Bone marrow (tissue), 2 donors: ENCODE measurements at places on chromosomes 5 and 9.

DNA sequence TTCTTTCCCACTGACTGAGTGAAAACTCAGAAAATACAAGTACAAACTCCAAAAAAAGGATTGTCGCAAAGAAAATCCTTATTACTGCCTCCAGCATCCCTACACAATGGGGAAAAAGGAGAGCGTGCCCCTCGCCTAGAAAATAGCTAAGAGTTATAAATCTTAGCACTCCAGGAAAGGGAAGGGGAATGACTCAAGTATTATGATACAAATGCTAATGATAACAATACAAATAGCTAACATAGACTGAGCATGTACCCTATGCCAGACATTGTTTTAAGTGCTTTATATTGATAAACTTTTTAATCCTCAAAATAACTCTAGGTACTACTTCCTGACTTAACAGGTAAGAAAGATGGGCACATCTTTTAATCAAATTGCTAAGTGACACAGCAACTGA, 70.8 kb upstream of the VCAN start:
- DNase-seq: no peak

DNA sequence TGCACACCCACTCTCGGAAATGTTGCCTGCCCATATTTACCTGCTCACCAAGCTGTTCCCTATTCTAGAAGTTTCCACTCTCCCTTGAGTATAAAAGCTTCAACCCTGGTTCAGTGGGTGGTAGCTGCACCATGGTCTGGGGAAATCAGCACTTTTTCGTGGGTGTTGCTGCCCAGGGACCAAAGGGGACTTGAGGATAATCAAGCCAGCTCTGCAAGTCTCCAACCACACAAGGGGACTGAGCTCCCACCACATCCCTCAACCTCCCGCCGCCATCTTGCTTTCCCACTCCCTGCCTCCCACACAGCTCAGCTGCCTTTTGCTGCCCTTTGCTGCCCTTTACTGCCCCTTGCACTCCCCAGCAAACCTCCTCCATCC, 210.0 kb downstream of the AUH start:
- DNase-seq: no peak

- DNase-seq: no peak
Measured at GRCh38 chr9:127739614-127740330, 4.7 kb upstream of the TOR2A start.

DNA sequence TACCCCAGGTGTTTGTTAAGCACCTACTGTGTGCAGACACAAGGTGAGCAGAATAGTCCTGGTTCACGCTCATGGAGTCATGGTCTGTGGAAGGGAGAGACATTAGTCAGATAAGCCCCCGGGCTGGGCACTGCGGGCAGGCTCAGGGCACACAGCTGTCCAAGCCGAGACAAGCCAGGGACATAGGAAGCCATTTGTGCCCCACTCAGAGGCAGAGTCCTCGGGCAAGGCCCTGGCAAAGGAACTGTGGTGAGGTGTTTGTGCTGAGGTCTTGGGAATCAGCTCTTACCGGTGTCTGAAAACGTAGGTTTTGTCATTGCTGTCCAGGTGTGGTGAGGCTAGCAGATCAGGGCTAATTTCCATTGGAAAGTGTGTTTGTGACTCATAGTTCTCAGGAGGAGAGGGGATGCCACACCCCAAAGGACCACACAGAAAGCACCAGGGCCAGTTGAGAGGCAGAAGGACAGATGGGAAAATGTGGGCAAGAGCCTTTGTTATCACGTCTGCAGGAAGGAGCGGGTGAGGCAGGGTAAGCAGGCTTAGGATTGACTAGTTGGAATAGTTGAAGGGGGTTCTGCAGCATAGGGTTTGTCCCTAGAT, 46.1 kb upstream of the NEURL1B start:
- DNase-seq: no peak

DNA sequence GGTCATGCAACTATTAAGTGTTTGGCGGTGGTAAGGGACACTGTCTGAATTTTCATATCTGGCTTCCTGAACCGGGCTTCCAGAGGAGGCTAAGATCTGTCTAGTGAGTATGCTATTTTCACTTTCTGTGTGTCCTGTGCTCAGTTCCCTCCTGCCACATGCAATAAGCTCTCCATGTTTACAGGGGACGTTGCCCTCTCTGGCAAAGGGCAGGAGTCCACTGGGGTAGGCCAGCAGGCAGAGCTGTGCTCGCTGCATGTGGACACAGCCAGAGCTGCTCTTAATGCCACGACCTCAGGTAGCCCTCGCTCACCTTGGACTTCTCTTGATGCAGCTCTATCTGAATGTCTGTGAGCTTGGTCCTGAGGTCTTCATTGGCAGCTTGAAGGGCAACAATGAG, 111.2 kb downstream of the JAKMIP2 start:
- no peak for DNase-seq

DNA sequence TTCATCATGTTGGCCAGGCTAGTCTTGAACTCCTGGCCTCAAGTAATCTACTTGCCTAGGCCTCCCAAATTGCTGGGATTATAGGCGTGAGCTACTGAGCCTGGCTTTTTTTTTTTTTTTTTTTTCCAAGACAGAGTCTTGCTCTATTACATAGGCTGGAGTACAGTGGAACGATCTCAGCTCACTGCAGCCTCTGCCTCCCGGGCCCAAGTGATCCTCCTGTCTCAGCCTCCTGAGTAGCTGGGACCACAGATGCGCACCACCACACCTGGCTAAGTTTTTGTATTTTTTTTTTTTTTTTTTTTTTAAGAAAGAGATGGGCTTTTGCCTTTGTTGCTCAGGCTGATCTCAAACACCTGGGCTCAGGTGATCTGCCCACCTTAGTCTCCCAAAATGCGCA, 26.2 kb upstream of the GPR21 start:
- DNase-seq: no peak

GRCh38 chr5:62606878-62607277, 28.3 kb downstream of the LRRC70 start:
- DNase-seq: no peak

DNA sequence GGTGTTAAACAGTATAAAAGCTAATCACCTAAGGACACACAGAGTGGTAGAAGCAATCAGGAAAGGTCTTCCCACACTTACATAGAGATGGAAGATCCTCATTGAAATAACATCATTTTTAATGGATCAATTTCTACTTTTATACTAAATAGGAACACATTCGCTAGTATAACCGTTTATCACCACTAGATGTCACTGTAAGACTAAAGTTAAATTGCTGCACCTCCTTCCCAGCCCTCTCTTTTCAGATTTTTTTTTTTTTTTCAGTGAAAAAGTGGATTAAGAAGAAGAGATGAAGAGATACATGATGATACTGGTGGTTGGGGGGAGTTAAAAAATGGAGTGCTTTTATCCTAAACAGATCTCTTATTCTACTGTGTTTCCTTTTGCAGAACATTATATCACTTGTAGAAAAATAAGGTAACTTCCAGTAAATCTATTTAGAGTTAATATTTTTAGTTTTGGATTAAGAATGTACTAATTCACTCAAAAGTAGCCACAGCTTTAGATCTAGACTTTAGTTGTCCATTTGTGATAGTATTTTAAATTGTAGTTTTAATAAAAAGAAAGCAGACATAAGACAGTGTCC, 116.9 kb upstream of the ARRDC3 start:
- no peak for DNase-seq

DNA sequence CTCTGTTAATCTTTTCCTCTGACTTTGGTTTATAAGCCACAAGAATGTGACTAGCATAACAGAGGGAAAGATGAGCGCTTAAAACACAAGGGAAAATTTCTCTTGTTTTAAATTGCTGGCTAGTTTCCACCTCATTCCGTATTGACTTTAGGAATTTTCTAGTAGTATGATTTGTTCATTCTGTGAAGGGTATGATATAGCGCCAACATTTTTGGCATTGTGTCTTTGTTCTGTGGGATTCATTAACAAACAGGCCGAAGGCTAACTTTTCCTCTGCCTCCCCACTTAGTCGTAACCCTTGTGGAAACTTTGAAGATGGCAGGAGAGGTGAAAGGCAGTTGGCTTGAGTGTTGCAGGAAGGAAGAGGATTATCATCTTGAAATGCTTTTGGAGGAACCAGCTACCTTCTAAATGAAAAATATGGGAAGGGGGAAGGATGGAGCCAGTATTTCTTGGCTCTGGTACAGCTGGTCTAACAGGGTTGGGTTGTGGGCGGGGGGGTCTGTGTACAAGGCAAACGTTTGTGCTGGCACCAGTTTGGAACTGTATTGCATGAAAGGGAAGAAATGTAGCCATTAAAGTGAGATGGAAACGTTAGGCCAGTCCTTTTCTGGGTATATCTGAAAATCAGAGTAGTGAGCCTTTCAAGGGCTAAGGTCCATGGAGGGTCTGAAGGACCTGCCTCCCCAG, 21.5 kb upstream of the DMRT2 start:
- no peak for DNase-seq

DNA sequence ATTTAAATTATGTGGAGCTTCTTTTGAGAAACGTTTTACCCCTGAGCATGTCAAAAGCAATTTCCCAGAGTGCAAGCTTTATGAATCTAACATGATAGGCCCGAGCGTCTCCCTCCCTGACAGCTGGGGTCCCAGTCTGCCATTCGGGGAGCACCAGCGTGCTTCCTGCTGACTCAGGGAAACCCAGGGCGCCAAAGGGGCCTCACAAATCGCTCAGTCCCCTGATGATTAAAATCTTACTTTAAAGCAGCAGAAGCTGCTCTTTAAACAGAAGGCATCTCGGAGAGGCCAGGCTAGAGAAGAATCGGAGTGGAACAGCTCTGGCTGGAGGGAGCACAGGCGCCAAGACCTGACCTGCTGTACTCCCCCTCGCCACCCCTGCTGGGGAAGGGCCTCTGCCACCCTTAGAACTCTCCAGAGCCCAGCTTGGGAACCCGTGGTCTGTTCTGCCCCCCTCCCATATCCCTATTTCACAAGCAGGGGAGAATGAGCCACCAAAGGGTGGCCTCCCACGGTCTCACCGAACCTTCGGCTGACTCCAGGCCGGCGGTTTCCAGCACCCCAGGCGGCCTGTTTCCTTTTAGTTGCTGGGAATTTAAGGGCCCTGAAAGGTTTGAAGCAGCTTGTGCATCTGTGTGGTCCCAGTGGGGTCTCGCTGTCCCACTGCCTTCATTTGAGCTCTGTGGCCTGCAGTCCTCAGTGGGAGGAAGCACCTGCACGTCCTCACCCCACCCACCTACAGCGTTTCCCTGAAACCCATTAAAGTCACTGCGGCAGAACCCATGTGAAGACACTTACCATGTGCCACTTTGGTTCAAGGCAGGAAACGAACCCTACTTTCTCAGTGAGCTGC, 147.6 kb downstream of the COL23A1 start:
- no peak for DNase-seq
